ENCODE measurements at places on chromosomes 3 and 15.

DNA sequence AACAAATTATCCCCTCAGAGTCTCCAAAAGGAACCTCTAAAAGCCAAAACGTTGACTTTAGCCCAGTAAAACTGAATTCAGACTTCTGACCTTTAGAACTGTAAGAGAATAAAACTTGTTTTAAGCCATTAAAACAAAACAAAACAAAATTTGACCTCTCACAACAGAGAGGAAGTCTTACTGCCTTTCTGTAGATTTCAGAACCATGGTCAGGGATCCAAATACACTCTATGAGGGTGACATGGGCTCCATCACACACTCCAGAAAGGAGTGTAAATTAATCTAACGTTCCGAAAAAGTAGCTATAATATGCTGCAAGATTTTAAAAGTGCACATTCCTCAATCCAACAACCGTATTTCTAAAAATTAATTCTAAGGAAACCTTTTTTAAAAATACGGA is 19.2 kb upstream of the RPL14 start:
- DNase-seq = no peak

- no peak for DNase-seq
Measured at GRCh38 chr3:134681522-134681900, 30.7 kb upstream of the KY start.

DNA sequence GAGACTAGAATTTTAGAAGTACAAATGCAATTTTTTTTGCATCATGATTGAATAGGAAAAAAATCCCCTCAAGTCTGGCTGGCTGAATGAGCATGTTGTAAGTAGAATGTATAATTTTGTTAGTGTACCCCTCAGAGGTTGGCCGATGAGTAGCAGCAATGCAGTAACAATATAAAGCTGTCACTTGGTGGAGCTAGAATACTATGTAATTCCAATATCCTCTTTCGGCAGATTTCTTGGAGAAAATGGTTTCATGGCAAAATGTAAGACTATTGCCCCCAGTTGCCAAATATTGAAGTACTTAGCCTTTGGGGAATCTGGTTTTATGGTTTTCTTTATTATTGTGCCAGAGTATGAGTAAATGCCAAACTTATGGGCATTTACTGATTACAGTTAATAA is 39.8 kb upstream of the SGO1 start:
- no peak for DNase-seq

DNA sequence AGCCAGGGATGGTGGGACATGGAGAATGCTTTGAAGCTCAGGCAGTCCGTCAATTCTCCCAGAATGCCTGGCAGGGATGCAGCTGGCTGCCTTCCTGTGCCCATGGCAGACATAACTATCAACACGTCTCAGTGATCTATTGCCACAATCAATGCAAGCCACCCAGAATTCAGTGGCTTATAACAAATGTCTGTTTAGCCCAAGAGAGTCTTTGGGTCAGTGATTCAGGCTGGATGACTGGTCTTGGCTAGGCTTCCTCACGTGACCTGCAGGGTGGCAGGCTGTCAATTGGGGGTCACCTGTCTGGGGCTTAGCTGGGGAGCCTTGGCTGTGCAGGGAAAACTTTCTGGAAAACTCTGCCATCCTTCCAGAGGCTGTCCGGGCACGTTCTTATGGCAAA is 213.1 kb upstream of the LRRFIP2 start:
- no peak for DNase-seq

GRCh38 chr3:172965256-172965655 is 175.8 kb downstream of the SPATA16 start:
- no peak for DNase-seq

- DNase-seq = no peak
Measured at GRCh38 chr3:101138817-101139216, 145.6 kb upstream of the ABI3BP start.

Data from germinal center (tissue), 1 donor.